Stimulated activated CD4-positive, alpha-beta T cell treated with anti-CD3 and anti-CD28 coated beads, Interleukin-4, amount 100 ng/mL, for 1 hour (primary cell): ENCODE measurements at places on chromosomes 12 and 14.

GRCh38 chr14:49579841-49580240 is 6.3 kb downstream of the RPS29 start:
- DNase-seq, result no peak

- no peak for DNase-seq
Measured at GRCh38 chr12:128684352-128684751, 139.4 kb downstream of the SLC15A4 start.

DNA sequence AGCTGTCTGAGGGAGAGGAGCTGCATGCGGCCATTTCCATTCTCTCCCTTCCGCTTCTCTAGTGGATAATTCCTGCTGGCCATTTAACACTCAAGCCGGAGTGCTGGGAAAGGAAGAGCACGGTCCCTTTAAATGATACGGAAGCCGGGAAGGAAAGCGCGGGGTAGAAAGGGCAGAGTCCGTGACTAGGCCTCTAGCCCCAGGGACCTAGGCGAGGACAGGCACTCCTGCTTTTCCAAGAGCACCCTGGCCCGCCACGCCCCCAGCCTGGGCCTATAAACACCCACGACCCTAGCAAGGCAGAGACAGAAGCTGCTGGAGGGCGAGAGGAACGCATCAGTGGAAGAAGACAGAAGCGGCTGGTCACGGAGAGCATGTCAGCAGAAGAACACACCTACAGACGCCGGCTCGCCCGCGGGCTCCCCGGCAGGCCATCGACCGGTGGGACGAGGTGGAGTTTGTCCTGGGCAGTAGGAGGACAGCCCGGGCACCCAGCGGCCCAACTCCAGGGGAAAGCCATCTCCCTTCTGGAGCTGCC is 1206.6 kb upstream of the TMEM132C start:
- DNase-seq, result no peak

DNA sequence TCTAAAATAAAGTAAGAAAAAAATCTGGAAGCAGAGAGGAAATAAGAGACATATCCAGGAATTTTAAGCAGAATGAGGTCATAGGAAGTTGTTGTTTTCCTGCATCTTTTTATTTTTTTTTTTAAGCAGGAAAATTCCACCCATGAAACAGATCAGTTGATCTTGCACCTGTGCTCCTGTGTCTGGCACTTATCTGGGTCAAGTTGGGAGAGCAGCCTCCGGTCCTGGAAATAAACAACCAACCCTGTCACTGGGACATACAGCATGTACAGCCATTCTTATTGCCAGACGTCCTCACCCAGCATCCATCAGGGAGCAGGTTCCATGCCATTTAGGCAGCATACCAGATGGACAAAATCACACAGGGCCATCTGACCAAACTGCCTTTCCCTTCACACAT is 266.0 kb upstream of the BTG1 start:
- DNase-seq, result no peak

DNA sequence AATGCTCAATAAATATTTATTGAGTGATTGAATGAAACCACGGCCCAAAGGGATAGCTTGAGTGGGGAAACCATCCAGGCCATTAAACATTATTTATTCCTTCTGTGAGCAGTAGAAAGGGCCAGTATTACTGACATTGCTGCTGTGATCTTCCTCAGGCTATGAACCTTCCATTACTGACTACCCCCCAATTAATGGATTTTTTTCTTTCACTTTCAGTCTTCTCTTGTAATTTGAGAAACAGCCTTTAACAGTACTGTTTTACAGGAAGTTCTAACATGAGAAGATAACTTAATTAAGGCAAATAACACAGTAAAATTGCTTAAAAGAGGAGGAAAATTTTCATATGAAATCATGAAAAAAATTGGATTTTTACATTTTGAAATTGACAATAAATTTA is 629.5 kb downstream of the TRHDE start:
- DNase-seq, result no peak

GRCh38 chr14:92401561-92401960 is 78.6 kb downstream of the SLC24A4 start:
- DNase-seq, result no peak

DNA sequence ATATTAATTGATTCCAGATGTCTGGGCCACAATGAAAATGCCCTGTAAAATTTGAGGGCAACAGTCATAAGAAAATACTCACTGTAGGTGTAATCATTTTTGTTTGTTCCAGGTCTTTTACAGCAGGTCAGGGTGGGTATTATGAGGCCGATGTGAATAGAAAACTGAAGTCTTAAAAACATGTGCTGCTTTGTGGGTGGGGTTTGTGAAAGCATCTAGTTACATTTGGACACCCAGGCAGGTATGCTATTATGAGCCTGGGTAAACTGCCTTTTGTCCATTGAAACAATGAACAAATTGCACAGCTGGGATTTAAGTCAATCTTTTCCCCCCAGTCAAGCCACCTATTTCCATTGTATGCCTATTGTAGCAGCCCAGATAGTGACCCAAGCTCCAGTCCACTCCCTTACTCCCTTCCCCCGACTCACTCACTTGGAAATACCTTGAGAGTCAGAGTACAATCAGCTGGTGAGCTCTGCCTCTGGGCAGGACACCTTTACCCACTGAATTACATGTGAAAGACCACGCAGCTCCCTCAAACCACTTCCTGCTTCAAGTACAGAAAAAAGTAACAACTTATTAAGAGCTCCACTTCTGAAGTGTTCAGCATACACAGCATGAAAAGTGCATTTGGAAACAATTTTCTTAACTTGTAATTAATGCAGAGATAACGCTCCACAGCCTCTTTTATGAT is 1.8 kb downstream of the IGF1 start:
- no peak for DNase-seq

GRCh38 chr14:102501751-102502315 is 7.7 kb downstream of the ANKRD9 start:
- DNase-seq, result no peak

DNA sequence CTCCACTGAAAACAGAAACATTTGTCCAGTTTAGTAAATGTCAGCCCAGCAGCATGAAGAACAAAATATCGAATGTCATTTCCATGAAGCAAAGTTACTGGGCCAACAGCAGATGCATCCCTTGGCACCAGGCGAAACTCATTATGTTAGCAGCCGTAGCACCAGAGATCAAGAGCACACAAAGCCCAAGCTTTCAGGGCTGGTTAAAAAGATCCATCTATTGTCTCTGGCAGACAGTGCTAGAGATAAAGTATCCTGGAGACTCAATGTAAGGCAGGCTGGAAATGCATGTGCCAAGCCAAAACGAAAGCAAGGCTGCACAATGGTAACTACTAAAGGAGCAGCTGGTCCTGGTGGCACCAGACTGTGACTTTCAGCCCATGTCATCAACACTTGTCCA is 120.3 kb upstream of the PLEKHG7 start:
- DNase-seq, result no peak

DNA sequence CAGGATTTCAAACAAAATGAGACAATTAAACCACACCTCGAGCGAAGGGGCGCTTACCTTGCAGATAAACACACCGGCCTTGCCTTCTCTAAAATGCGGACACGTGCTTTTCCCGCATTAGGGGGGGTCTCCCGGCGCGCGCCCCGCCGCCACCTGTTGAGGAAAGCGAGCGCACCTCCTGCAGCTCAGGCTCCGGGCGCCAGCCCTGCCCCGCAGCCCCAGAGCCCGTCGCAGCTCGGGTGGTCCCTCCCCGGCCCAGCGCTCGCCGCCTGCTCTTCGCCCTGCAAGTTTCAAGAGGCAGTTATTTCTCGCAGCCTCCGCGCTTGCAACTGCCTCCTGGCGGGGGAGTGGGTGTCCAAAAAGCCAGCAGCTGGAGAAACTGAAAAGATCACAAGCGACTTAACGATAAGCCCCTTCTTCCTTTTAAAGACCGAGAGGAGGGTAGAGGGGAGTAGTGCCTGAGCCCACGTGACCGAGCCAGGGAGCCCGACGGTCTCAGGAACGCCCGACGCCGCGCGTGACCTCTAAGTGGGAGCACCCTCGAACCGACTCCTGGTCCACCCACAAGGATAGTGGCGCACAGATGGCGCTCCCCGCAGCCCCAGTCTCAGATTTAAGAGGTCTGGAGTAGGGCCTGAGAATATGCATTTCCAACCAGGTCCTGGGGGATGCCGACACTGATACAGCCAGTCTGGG is at the start of gene ESR2:
Gene ESR2, minus strand, starts transcription at position 396 of the 696 bp plus-strand sequence. CDS start 11,386 bp downstream, outside the sequence.
- peak; percentile 24 for DNase-seq

DNA sequence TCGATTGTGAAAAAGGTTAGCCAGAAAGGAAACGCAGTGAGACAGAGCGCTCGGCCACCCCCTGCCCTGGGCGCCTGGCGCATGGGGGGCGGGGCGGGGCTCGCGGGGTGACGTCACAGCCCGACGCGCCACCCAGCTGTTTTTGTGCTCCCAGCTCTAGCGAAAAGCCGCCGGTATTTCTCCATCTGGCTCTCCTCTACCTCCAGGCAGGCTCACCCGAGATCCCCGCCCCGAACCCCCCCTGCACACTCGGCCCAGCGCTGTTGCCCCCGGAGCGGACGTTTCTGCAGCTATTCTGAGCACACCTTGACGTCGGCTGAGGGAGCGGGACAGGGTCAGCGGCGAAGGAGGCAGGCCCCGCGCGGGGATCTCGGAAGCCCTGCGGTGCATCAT is at the start of gene GABARAPL1:
Gene GABARAPL1, plus strand, starts transcription at position 139 of the 393 bp plus-strand sequence. Its CDS starts 253 bp downstream, at position 392.
- peak; percentile 75 for DNase-seq

DNA sequence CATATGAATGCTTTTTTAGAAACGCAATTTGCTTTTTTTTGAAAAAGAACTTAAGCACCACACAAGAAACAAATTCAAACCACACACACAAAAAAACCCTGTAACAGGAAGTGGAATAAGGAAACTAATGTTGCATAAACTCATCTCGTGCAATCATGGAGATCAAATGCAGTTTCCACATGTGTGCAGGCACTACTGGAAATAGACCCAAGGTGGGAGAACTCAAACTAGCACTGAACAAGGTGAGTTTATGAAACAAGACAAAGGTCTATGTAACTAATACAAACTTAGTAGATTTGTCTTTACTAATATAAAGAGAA is 17.5 kb downstream of the NIN start:
- no peak for DNase-seq
